Stimulated activated naive CD8-positive, alpha-beta T cell treated with anti-CD3 and anti-CD28 coated beads, Interleukin-15, amount 100 ng/mL, for 72 hours (primary cell): ENCODE measurements at places on chromosomes 1 and 21.

GRCh38 chr1:116989835-116990234 lies 11.7 kb upstream of the CD101 start:
- no peak for DNase-seq

DNA sequence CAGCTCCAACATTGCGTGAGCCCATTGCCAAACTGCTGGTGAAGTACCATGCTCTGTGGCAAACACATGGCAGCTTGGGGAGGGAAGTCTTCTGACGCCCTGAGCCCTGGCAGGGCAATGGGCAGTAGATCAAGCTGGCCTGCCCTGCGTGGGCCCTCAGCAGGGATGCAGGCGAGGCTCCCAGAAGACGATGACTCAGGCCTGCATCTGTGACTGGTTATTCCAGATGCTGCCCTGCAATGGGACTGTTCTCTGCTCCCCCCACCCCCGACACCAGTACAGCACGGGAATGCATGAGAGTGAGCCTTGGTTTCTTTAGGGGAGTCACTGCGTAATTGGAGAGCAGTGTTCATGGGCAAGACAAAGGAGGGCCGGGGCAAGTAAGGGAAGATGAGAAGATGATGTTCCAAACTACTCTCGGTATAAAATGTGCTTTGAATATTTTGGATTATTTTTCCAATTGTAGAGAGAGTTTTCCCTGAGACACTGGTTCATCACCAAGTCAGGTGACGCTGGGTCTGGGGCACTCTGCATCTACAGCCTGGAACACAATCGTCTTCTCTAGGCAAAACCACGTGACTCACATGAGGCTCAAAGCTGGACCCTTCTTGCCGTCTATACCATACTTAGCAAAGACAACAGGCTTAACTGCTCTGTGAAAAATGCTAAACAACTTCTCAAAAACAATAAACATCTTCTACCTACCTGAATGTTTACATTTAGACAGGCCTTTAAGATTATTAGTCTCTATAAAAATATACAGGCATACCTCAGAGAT lies 9.0 kb upstream of the C1orf198 start:
- no peak for DNase-seq

- peak; percentile 71 for DNase-seq
Measured at GRCh38 chr1:2415801-2416208, 3.4 kb upstream of the PEX10 start.

- no peak for DNase-seq
Measured at GRCh38 chr1:27176954-27177353, 22.0 kb upstream of the SLC9A1 start.

DNA sequence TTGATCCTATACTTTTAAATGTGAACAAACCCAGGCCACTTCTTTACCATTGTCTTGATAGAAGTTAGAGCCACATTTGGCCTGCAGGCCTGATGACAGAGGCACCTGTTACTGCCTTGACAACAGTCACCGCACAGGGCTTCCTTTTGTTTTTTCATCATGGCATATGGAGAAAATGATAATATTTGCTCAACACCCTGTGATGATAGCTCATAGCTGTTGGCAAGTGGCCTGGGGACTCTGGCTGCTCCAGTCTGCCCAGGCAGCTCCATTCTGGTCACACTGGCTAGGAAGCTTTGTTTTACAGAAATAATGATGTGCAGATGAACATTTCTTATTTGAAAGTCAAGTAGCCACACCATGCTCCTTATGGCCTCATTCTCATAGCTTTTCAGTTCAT lies 89.6 kb upstream of the GPR88 start:
- DNase-seq, result no peak

DNA sequence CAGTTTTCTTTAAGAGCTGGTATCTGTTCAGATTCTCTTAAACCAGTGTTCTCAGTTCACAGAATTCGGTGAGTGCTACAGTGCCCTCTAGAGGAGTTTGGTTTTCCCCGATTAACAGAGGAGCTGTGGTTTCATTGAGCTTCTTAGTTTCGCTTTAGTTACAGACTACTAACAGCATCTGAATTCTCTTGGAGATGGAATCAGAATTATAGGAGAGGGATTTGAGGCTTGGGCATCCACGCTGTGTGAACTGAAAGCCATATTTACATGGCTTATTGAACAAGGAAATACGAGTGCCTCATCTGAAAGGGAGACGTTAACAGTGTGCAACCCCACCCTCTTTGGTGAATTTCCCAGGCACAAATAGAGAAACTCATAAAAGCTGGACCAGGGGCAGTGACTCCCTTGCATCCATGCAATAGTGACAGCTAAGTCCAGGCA lies 202.0 kb downstream of the USH2A start:
- DNase-seq, result peak; percentile 1

GRCh38 chr1:183444243-183444642 lies 26.1 kb upstream of the NMNAT2 start:
- no peak for DNase-seq

- DNase-seq, result no peak
Measured at GRCh38 chr21:17799414-17800164, 19.6 kb downstream of the C21orf91 start.

DNA sequence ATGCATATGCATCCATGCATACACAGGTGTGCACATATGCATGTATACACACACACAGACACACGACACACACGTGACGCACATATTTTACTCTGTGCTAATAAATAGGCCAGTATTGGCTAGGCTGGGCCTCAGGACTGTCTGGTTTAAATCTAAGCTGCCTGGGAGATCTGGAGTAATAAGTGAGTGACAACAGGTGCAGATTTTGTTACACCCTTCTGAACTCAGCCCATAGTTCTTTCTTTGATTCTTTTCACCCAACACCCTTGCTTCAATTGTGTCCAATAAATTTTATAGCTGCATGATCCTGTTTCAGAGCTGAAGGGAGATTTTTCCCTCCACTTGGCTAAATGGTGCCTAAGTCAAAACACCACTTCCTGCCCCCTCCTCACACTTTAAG lies 132.8 kb downstream of the FGGY start:
- DNase-seq, result no peak

- DNase-seq, result no peak
Measured at GRCh38 chr1:31834501-31834900, 18.7 kb upstream of the SPOCD1 start.

DNA sequence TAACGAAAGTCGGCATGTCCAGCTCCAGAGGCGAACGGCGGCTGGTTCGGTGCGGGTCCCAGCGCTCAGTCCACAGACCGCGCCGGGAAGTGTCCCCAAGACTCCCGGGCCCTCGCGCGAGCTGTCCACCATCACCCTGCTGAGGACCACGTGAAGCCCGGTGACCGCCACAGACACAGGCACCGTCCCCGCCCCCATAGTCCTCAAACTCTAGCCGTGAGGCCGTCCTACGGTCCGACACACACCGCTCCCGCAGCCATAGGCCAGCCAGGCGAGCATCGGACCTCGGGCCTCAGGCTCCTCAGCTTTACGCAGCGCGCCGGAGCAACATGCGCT lies 535 bp downstream of the SETD4 start:
- no peak for DNase-seq

- DNase-seq, result no peak
Measured at GRCh38 chr1:150429805-150430204, 57.4 kb upstream of the TARS2 start.

GRCh38 chr1:177439301-177439700 lies 268.5 kb downstream of the BRINP2 start:
- DNase-seq, result no peak

- no peak for DNase-seq
Measured at GRCh38 chr1:58887059-58887458, 103.2 kb upstream of the JUN start.

DNA sequence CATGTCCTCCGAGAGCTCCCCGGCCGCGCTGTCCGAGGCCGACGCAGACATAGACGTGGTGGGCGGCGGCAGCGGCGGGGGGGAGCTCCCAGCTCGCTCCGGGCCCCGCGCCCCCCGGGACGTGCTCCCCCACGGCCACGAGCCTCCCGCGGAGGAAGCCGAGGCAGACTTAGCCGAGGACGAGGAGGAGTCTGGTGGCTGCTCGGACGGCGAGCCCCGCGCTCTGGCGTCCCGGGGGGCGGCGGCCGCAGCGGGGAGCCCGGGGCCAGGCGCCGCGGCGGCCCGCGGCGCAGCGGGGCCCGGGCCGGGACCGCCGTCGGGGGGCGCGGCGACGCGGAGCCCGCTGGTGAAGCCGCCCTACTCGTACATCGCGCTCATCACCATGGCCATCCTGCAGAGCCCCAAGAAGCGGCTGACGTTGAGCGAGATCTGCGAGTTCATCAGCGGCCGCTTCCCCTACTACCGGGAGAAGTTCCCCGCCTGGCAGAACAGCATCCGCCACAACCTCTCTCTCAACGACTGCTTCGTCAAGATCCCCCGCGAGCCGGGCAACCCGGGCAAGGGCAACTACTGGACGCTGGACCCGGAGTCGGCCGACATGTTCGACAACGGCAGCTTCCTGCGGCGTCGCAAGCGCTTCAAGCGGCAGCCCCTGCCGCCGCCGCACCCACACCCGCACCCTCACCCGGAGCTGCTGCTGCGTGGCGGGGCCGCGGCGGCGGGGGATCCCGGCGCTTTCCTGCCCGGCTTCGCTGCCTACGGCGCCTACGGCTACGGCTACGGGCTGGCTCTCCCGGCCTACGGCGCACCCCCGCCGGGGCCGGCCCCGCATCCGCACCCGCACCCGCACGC lies 547 bp downstream of the FOXD2 start:
- peak; percentile 45 for DNase-seq

DNA sequence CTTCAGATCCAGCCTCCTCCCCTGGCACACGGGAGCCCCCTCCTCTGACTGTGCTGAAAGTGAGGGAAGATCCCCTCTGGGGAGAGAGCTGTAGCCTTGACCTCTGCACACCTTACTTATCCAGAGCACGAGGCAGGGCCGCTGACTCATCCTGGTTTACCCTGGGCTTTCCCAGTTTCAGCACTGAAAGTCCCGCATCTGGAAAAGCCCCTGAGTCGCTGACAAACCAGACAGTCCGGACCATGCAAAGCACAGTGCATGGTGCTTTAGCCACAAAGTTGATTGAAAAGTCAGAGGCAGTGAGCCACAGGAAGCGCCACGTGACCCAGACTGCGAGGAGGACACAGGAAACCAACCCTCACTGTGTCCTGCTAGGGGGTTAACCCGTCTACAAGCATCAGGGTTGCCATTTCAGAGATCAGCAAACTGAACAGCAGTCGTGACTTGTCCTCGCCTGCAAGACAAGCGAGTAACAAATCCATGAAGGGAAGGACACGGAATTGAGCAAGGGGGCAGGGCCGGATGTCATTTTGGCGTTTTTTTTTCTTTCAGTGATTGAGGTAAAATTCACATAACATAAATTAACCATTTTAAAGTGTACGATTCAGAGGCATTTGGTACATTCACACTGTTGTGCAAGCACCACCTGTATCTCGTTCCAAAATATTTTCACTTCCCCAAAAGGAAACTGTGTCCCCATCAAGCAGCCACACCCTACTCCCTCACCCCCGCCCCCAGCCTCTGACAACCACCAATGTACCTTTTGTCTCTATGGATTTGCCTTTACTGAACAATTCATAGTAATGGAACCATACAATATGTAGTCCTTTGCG lies 19.9 kb upstream of the IFNGR2 start:
- peak; percentile 91 for DNase-seq

DNA sequence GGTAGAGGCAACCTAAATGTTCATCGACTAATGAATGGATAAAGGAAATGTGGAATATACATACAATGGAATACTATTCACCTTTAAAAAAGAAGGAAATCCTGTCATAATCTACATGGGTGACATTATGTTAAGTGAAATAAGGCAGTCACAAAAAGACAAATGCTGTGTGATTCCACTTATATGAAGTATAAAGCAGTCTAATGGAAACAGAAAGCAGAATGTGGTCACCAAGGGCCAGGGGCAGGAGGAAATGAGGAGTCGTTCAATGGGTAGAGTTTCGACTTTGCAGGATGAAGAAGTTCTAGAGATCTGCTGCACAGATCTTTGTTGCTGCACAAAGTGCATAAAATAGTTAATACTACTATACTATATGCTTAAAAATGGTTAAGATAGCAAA lies 7.8 kb downstream of the DIPK1A start:
- DNase-seq, result peak; percentile 33

- no peak for DNase-seq
Measured at GRCh38 chr1:78691995-78692747, 42.5 kb downstream of the IFI44 start.

GRCh38 chr1:22241250-22241649 lies 98.4 kb upstream of the WNT4 start:
- no peak for DNase-seq

DNA sequence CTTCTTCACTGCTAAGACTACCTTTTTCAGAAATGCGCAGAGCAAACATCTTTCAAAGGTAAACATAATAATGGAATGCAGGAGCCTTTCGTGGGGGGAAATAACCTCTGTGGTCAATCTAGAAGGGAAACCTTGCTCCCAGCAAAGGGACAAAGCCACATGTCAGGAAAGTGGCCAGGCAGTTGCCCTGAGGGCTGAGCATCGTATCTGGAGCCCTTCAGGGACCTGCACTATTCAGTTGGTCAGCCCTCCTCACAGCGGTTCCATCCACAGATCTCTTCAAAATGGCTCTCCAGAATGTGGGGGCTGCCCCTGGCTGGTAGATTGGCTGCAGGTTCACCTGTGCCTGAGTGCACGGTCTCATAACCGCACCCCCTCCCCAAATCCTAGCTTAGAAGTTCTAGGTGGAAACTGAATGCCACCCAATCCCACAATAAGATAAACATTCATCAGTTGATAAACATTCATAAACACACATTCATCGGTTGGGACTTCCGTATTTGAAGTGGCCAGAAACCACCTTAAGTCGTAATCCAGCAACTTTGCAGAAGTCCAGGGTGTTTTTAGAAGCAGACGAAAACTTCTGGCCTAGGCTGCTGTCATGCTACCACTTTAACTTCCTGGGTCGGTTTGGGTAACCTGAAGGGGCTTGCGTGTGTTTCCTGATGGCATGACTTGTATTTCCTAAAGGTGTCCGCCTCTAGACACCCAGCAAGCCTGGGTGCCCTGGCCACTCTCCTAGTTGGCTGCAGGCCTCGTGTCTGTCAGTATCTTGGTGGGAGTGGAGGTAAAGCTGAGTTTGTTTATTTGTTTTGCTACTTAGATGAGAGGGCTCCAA lies 50.5 kb downstream of the RASSF5 start:
- DNase-seq, result no peak

DNA sequence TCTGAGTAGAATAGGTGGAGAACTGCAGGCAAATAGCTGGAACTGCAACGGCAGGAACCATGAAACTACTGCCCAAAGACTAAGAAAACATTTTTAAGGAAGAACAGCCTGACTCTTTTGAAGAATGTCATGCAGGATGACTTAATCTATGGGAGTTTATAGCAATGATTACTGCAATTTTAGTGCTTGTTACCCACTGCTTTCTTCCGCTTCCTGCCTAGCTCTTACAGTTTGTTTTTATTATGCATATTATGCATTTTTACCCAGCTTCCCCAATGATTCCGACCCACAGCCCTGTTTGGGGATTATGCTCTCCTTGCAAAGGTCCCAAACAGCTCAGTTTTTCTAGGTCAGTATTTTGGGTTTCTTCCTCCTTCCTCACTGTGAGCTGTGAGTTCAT lies 71.2 kb downstream of the PCNX2 start:
- DNase-seq, result no peak

DNA sequence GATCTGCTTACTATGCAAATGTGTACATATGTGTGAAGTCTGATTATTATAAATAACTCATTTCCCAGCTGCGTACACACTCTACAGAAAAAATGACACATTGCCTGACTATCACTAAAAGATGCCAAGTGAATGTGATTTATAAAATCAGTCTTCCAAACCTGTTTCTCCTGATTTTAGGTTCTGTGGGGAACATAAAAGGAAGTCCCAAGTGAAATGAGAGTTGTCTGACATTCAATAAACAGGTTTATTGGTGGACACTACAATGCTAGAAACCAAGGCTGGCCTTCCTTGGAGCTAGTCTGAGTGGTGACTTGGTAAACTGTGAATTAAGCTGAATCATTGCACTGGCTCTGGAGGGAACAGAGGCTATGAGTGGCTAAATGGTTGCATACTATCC lies 287.9 kb upstream of the ESRRG start:
- DNase-seq, result no peak
